ENCODE measurements at places on chromosomes 13 and 19.

DNA sequence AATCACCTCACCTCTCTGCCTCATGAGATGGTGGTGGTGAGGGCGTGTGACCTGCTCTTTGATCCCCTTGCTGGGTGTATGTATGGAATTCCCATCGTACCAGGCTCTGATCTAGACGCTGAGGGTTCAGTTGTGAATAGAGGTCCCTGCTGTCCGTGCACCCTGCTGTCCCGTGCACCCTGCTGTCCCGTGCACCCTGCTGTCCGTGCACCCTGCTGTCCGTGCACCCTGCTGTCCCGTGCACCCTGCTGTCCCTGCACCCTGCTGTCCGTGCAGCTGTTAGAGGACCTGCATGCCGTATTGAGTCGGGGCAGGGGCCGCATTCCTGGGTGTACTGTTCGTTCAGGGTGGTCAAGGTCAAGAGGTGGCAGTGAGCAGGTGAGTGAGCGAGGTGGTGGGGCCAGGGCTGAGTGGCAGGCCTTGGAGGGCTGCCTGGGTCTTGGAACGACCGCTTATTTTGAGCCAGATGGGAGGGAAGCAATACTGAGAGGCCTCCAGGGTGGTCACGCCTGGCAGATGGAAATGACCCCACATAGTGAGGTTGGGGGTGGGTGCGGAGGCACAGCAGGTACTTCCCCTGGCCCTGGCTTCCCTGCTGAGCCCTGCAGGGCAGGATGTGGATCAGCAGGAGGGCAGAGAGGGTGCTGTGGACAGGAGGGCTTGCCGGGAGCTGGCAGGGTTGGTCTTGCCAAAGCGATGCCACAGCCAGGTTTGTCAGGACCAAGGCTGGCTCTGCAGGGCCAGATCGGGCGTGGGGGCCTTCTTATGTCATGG lies 4.6 kb upstream of the EPN1 start:
- DNase-seq: no peak

DNA sequence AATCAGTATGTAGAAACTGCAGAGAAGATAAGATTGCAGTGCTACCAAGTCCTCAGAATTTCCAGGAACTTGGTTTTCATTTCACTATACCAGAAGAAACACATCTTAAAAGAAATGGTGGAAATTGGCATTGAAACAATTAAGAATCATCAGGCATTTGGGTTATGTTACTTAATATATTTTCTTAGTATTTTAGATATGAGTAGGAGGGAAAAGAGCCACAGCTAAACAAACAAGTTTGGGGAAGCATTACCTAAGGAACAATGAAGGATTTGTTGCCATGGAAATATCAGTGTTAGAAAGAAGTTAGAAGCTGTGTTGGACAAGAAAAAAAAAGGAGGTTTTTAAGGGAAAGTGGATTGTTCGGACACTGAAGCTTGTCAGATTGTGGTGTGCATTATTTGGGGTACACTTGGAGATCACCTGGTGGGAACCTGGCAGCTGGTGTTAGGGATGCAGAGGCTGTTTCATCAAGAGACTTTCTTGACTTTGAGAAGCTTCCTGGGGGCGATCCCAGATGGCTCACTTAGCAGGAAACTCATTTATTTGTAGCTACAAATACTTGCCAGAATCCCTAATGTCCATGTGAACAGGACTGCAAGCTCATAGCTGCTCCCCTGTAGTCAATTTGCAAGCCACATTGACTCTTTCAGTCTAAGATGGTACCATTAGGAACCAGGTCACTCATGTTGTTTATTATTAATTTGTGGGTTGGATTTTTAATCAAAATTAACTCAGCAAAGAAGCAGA lies 246.7 kb downstream of the RFC3 start:
- DNase-seq: no peak

- no peak for DNase-seq
Observed at GRCh38 chr19:1407528-1408299, at the start of gene DAZAP1. Gene DAZAP1 (plus strand): TSS chr19:1407586. CDS start chr19:1407774, 188 bp downstream.

- DNase-seq: no peak
Observed at GRCh38 chr13:99282264-99283231, 24.4 kb upstream of the GPR18 start.

DNA sequence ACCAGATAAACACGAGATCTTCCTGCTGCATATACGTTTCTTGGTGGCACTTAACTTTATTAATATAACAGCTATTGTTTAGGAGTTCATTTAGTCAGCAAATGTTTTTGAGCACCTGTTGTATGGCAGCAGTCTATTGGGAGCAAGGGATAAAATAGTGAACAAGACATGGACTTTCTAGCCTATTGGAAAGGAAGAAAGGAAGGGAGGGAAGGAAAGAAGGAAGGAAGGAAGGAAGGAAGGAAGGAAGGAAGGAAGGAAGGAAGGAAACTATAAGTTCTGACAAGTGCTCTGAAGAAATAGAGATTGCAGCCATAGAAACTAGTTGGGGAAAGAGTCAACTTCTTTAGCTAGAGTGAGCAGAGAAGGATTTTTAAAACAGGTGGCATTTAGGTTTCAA lies 149.1 kb upstream of the STARD13 start:
- DNase-seq: no peak

DNA sequence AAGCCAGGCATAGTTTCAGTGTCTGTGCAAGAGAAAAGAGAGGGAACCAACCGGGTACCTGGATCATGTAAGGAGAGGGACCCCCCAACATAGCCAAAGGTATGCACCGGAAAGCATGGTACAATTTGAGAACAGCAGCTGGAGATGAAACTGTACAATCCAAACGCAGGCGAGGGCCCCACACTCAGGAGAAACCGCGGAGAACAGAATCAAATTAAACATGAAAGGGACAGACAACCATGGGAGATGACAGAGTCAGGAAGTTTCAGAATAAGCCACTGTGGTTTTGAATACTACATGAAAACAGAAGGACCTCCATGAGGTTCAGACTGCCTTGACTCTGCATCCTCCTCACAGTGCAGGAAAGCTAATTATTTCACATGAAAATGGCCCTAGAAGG lies 62.9 kb upstream of the SPATA13 start:
- DNase-seq: no peak

GRCh38 chr19:36772311-36773222 lies at the start of gene ZNF850:
Gene ZNF850 (minus strand): TSS chr19:36772807. CDS start chr19:36762606, 10,201 bp downstream.
- DNase-seq: peak; percentile 96

GRCh38 chr13:46113596-46113995 lies 8.8 kb upstream of the CPB2 start:
- DNase-seq: no peak

DNA sequence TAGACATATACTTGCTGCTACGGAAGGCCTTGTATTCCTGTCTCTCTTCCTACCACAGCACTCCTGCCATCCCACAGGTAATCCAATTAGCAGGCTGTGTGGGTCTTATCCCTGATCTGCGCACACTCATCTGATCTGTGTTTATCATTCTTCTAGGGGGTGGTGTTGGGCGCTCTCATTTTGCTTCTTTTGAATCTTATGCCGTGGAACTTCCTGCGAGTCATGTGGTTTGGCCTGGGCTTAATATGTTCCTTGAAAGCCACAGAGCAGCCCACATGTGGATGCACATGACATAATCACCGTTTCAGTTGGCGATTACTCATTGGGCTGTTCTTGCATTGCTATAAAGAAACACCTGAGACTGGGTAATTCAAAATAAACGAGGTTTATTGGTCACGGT lies 7.5 kb downstream of the RASA3 start:
- no peak for DNase-seq

DNA sequence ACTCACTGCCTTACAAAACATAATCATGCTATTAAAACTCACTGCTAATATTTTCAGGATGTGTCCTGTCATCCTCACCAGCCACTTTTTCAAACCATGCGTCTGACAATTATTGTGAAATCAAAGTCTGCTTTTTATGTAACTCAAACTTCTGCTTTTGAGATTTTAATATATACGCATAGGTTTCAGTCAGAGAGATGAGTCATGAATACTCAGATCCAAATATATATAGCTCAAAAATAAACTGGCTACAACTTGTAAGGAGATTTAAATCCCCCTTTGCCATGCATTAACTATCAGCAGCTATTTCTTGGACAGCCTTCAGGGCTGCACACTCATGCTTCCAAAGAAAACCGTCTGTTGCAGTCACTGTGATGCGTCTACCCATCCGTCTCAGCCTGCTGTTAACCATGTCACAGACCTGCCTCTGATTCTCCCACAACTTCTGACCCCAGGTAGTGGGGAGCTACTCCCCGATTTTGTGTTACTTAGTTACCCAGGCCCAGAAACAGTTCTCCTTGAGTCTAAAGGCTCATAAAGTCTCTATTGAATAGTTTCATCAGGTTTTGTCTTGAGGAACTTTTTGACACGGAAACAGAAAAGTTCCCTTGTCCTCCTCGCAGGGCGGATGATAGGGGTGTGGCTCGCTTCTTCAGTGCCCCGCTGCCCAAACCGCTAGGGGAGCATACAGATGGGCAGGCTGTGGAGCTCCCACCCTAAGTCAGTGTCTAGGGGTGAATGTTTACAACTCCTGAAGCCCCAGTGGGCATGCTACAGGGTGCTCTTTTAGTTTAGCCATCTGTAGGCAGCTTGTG lies 33.8 kb upstream of the SGCG start:
- peak; percentile 73 for DNase-seq

DNA sequence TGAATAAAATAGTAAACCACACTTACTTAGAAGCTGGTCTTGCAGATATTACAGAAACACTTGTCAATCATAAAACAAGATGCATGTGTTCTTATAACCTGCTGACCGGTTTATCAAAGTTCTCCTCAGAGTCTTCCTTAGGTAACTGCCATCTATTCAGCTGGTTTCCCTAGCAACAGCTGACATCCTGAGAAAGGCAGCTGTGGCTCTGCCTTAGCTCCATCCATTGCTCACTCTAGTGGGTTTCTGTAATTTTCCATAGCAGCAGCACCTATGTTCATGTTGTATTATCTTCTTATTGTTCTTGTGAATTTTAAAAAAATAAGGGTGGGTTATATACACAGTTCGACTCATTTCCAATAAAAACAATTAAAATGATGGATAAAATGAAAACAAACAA lies 87.8 kb downstream of the RAP2A start:
- no peak for DNase-seq

GRCh38 chr13:104984296-104984818 lies 1551.1 kb downstream of the EFNB2 start:
- DNase-seq: peak; percentile 56

DNA sequence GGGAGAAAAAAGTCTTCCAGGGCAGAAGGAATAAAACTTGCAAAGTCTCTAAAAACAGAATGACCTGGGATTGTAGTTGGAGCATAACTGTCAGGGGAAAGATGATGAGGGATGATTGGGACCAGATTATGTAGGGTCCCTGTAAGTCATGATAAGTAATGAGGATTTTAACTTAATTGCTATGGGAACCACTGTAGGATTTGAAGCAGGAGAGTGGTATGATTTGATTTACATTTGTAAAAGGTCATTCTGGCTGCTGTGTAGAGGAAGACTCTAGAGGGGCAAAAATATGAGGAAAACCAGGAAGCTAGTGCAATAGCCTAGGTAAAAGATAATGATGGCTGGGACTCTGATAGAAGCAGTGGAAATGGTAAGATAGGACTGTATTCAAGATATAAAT lies 900.2 kb downstream of the DIAPH3 start:
- no peak for DNase-seq

DNA sequence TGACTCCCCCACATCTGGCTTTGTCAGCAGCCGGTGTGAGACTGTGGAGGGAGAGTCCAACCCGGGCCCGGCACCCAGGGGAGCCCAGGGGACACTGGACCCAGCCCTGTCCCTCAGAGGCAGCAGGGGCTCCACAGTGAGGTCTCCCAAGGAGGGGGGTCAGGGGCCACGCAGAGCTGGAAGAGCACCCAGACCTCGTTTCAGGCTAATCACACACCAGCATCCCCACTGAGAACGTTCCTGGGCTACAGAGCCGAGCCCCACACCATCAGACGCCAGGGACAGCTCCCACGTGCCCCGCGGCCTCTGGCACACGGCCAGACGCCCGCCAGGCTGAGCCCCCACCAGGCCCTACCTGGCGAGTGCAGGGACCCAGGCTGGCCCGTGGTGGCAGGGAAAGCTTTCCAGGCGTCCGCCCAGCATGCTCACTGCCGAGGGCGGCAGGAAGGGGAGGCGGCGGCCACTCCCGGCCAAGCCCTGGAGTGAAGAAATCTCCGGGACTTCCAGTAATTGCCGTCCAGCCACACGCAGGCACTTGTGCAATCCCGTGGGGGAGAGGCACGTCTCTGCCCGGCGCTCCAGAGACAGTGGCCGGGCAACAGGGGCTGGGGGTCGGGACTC lies 19.2 kb downstream of the SBNO2 start:
- DNase-seq: peak; percentile 81

GRCh38 chr13:26051657-26052311 lies at the start of gene SHISA2:
Gene SHISA2 (minus strand): TSS chr13:26052016. CDS start chr13:26050975, 1,041 bp downstream.
- DNase-seq: peak; percentile 81

- no peak for DNase-seq
Observed at GRCh38 chr19:41792513-41793413, 3.6 kb upstream of the CEACAM3 start.

- DNase-seq: no peak
Observed at GRCh38 chr13:97758317-97758716, 195.2 kb upstream of the IPO5 start.

- no peak for DNase-seq
Observed at GRCh38 chr13:101149735-101150384, 266.4 kb downstream of the NALCN start.

DNA sequence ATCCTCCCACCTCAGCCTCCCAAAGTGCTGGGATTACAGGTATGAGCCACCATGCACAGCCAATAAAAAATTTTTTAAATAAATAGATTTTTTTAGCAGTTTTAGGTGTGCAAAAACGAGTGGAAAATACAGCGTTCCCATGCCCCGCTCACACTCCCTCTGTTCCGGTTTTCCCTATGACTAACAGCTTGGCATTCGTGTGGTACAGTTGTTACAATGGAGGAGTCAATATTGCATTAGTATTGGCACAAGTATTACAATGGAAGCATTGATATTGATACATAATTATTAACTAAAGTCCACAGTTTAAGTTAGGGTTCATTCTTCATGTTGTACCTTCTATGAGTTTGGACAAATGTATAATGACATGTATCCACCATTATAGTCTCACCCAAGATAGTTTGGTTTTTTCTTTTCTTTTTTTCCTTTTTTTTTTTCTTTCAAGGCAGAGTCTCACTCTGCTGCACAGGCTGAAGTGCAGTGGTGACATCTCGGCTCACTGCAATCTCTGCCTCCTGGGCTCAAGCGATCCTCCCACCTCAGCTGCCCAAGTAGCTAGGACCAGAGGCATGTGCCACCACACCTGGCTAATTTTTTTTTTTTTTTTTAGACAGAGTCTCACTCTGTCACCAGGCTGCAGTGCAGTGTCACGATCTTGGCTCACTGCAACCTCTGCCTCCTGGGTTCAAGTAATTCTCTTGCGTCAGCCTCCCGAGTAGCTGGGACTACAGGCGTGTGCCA lies 15.4 kb upstream of the RAB20 start:
- no peak for DNase-seq

All from right lung (tissue), 10 donors.